ENCODE measurements at places on chromosomes 5 and 9. TPM values are rescaled to one million over a fixed set of nuclear protein-coding genes. Genes with fewer than 3 reads are reported as not detected.

Gene RORB
- not detected for total RNA-seq

Gene FAM78A
- 1.1 TPM for total RNA-seq

Gene TAS2R1
- total RNA-seq: not detected

Gene PDE6A
- total RNA-seq: 0.02 TPM

Gene TMEFF1
- total RNA-seq: 0.42 TPM

GRCh38 chr5:173643964-173644363 is 27.5 kb upstream of the BOD1 start:
- DNase-seq: no peak

DNA sequence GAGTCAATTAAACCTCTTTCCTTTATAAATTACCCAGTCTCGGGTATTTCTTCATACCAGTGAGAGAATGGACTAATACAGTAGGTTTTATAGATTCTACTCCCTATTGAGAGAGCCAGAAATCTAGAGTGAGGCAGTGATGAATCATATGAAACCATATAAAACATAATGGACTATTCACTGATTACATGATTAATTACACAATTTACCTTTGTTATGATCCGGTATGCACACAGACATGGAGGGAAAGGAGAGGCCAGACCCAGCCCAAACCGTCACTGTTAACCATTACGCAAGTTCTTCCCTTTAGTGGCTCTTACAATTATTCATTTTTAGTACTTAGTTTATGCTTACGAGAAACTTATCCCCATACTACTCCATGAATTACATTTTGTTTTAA is 205.0 kb downstream of the DNAH5 start:
- DNase-seq: no peak

DNA sequence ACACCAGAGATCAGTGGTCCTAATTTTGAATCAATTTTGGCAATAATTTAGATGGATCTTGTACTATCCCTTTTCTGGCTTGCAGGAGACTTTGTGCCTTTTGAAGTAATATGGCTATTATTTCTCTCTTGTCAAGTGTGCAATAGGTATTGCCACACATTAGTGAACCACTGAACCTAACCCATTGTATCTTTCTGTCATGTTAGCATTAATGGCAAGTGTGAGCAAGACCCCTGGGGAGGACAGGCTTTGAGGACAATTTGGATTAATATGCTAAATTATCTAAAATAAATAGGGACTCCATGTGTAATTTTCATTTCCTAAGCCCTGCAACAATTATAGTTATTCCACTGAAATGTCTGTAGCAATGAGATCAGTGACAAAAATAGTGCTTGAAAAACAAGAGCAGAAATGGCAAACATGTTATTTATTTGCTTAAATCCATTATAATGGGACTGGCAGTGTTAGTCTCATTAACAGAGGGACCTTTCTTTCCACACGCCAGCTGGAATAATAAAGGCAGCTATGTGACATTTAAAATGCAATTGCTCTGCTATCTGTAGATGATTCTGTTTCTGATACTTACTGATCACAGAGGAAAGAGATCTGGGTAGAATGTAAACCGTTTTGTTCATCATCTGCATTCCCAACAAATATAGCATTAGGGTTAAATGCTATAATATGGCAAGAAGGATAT is 753.3 kb upstream of the ZNF608 start:
- DNase-seq: no peak

- no peak for DNase-seq
Observed at GRCh38 chr5:159231167-159231566, 21.8 kb upstream of the RNF145 start.

GRCh38 chr5:50873595-50874277 is 207.3 kb downstream of the PARP8 start:
- DNase-seq: no peak

DNA sequence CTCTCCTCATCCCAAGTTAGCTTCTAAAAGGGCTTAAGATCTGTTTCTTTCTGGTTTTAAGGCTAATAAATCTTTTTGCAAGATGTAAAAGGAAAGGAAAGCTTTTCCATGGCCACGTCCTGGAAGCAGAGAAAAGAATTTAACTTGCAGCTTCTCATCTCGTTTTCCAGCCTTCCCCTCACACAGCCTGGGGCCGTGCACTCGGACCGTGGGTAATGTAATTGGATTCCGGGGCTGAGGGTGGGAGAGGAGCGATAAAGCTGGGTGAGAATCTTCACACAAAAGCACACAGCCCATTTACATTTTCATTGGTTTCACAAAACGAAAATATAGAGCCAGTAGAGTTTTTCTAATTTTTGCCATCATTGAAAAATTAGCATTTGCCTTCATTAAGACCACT is 91.2 kb downstream of the IRX2 start:
- DNase-seq: no peak

DNA sequence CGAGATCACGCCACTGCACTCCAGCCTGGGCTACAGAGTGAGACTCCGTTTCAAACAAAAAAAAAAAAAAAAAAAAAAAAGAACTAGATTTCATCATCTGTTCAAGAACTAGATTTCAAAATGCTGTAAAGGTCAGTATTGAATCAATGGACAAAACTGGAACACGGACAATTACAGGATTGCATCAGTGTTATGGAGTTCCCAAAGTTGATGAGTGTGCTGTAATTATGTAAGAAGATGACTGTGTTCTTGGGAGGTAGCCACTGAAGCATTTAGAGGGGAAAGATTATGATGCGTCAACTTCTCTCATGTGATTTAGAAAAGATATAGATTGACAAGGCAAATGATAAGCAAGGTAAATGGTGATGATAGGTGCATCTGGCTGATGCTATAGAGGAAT is 6.5 kb downstream of the FAM240B start:
- peak; percentile 32 for DNase-seq

- no peak for DNase-seq
Observed at GRCh38 chr5:14810928-14811572, 60.5 kb downstream of the ANKH start.

DNA sequence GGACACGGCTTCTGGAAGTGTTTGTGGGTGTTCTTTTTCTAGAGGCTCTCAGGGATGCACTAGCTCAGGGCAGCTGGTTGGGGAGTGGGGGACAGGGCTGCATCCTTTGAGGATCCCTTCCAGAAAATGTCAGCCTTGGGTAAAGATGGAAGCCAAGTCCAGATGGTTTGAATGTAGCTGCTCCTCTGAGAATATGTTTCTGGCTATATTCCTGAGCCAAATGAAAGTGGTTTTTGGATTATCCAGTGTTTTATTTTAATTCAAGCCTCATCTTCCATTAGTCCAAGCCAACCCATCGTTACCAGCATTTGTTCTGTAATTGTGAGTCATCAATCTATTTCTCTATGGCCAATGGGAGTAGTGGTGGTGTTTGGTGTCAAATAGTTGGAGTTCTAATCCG is 70.4 kb downstream of the SPRY4 start:
- no peak for DNase-seq

- no peak for DNase-seq
Observed at GRCh38 chr5:7877851-7878250, 8.9 kb downstream of the MTRR start.

- DNase-seq: no peak
Observed at GRCh38 chr9:25415718-25416117, 262.5 kb downstream of the TUSC1 start.

GRCh38 chr5:94524841-94525697 is 93.3 kb downstream of the KIAA0825 start:
- peak; percentile 65 for DNase-seq

- no peak for DNase-seq
Observed at GRCh38 chr9:35673132-35674024, at the start of gene CA9. CA9 (plus strand) TSS chr9:35673928; CDS start chr9:35673960, 32 bp downstream.

DNA sequence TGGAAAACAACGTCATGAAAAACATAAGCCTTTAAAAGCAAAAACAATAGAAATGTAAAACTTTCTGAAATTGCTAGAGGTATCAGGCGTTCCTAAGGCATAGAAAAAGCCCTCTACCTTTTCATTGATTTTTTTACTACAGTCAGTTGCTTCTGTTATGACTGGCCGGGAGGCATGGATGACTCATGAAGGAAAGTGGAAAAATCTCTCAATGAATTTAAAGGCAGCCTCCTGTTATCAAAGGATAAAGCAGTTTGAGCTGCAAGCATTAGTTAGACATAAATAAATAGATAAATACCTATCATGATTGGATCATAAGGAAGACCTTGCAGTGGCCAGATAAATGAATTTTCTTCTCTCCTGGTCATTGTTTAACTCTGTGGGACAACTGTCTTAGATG is 281.6 kb downstream of the MAST4 start:
- DNase-seq: no peak

- no peak for DNase-seq
Observed at GRCh38 chr5:155530046-155530445, 516.5 kb downstream of the KIF4B start.

- DNase-seq: no peak
Observed at GRCh38 chr5:180428598-180428997, 65.6 kb upstream of the CNOT6 start.

GRCh38 chr9:37938121-37938891 is 34.4 kb upstream of the SLC25A51 start:
- no peak for DNase-seq

- DNase-seq: peak; percentile 91
Observed at GRCh38 chr5:142325725-142326479, 1.1 kb upstream of the SPRY4 start.

GRCh38 chr5:100780376-100780870 is 122.7 kb downstream of the ST8SIA4 start:
- DNase-seq: no peak

GRCh38 chr9:87500491-87501270 is 3.0 kb downstream of the DAPK1 start:
- no peak for DNase-seq

GRCh38 chr5:111069839-111070238 is 1.7 kb upstream of the TSLP start:
- DNase-seq: no peak

GRCh38 chr9:3750321-3750720 is 224.5 kb upstream of the RFX3 start:
- no peak for DNase-seq

GRCh38 chr9:78694974-78695373 is 398.0 kb downstream of the PSAT1 start:
- no peak for DNase-seq

DNA sequence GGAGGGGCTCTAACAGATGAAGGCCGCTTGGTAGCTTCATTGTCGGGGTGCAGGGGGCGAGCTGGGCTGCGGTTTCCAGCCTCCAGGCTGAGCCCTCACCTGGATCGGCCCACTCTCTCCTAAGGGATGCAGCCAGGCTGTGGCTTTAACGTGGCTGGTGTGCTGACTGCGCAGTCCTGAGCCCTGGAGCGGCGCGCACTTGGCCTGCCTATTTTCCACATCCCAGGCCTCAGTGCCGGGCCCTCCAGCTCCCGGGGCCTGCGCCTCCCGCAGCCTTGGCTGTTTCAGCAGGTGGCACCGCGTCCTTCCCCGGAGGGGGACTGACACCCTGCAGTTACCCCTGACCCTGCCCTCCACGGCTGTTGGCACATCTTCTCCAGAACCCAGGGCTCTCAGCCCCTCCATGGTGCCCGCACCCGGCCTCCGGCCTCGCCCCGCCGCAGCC is 1.4 kb downstream of the RNU6ATAC start:
- DNase-seq: no peak

DNA sequence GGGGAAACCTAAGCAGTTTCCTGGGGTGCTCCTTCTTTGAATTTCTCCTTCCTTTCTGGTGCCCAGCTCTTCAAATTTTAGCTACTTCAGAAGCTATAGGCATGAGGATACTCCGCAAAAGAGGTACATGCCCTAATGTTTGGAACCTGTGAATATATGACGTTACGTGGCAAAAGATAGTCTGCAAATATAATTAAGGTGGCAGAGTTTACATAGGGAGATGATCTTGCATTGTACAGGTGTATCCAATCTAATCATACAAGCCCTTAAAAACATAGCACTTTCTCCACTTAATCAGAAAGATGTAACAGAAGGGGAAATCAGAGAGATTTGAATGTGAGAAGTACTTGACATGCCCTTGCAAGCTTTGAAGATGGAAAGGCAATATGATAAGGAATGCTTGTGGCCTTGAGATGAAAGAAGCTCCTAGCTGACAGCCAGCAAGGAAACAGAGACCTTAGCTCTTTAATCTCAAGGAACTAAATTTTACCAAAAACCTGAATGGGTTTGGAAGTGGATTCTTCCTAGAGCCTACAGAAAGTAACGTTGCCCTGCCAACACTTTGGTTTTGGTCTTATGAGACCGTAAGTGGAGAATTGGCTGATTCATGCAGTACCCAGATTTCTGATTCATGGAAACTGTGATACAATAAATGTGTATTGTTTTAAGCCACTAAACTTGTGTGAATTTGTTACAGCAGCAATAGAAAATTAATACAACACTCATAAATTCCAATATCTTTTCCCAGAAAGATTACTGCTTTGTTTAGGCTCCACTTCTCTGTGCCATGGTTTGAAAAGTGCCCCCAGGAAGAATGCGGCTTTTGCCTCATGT is 268.4 kb downstream of the FAM170A start:
- no peak for DNase-seq

GRCh38 chr5:117776977-117777376 is 1202.4 kb upstream of the SEMA6A start:
- DNase-seq: no peak

GRCh38 chr5:43920422-43920821 is 317.4 kb downstream of the NNT start:
- no peak for DNase-seq

All from NCI-H460 (cell line).